ENCODE measurements at places on chromosomes 11 and 22.

DNA sequence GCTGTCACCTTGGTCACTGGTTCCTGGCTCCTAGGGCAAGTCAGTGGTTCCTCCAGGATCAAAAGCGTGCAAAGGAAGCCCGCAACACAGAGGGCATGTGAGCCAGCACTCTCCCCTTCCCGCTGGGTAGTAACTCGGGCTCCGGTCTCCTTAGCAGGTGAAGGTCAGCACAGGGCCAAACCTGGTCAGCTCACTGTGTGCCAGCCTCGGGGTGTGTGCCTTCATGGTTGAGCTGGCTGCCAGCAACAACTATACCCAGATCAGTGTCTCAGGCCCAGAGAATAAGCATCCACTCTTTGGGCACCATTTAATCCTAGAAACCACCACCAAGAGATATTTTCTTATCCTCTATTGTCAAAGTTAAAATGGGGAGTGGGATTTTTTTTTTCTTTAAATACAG is 16.1 kb upstream of the CCDC86 start:
- no peaks in the 10 kb centered on the region for H3K4me1 ChIP-seq
- H3K27ac ChIP-seq = no peak overlapping the region
- DNase-seq = no peak
- H3K36me3 ChIP-seq = no peaks in the 10 kb centered on the region
- no peak overlapping the region for H3K4me3 ChIP-seq
- peaks cover 45% of the 10 kb centered on the region for H3K27me3 ChIP-seq

GRCh38 chr11:32706985-32707741 is 87.3 kb downstream of the CCDC73 start:
- H3K27me3 ChIP-seq = peaks cover 3% of the 10 kb centered on the region
- H3K36me3 ChIP-seq = no peaks in the 10 kb centered on the region
- DNase-seq = peak; percentile 82
- H3K4me3 ChIP-seq = no peak overlapping the region

DNA sequence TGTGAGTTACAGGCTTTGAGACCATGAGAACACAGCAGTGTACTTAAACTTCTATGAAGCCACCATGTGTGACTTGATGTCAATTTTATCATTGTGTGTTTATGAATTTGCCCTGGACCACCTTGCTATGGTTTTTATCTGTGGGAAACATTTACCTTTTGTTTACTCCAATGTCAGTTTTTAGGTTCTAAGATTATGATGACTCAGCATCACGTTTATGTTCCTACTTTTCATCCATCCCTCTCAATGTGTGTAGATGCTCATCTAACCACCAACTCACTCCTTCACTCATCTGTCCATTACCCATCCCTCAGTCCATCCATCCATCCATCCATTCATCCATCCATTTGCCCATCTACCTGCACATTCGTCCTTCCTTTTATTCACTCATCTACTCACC is 338.8 kb downstream of the MIAT start:
- H3K27ac ChIP-seq = no peak overlapping the region
- no peaks in the 10 kb centered on the region for H3K36me3 ChIP-seq

DNA sequence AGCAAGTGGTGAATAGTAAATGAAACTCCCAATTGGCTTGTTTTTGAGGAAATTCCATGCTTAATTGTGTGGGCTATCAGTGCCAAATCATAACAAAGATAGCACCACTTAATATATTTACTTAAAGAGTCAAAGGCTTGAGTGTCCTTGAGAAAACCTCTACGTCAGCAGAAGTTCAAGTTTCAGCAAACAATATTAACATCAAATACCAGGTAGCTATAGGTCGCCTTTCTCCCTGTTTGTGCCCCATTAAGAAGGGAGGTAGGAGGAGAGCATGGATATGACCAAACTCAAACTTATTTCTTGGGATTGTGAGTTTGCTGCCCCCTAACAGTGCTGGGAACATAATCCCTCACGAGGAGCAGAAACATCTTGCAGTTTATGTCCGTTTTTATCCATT is 105.6 kb upstream of the SYN3 start:
- H3K27me3 ChIP-seq = no peaks in the 10 kb centered on the region
- DNase-seq = no peak
- H3K27ac ChIP-seq = no peak overlapping the region
- H3K36me3 ChIP-seq = no peaks in the 10 kb centered on the region

DNA sequence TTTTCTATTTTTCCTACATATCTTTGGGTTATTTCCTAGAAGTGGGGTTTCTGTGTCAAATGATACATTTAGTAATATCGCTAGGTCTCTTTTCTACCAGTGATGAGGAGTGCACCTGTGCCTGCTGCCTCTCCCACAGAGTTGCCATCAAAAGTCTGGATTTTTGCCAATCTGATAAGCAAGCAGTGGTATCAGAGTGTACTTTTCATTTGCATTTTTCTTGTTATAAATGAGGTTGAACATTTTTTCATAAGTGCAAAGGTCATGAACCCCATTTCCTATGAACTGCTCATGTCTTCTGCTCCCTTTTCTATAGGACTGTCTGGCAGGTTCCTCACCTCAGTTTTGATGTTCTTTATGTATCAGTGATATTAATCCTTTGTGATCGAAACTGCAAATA is 1.7 kb downstream of the TRPM5 start:
- H3K4me1 ChIP-seq = no peaks in the 10 kb centered on the region
- H3K4me3 ChIP-seq = no peak overlapping the region
- DNase-seq = no peak
- no peaks in the 10 kb centered on the region for H3K36me3 ChIP-seq

DNA sequence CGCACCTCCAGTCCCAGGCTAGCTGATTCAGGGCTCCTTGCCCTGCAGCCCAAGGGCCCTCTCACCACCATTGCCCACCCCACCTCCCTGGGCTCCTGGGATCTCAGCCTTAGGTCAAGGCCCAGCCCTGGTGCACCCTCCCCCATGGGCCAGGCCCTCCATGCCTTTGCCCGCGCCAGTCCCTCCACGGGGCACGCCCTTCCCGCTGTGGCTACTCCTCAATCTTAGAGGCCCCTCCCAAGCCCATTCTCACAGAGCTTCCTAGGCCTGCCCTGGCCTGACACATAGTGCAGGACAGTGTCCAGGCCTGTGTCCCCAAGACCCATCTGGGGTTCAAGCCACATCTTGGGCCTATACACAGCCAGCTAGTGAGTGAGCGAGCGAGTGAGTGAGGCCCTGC is 6.9 kb downstream of the GP1BB start:
- H3K4me3 ChIP-seq = no peak overlapping the region
- DNase-seq = no peak
- no peak overlapping the region for H3K27ac ChIP-seq
- no peaks in the 10 kb centered on the region for H3K4me1 ChIP-seq
- H3K36me3 ChIP-seq = no peaks in the 10 kb centered on the region
- H3K27me3 ChIP-seq = peaks cover 9% of the 10 kb centered on the region

GRCh38 chr11:66727282-66728037 is 1.6 kb downstream of the SPTBN2 start:
- DNase-seq = peak; percentile 11
- peaks cover 69% of the 10 kb centered on the region for H3K27me3 ChIP-seq
- H3K27ac ChIP-seq = no peak overlapping the region
- H3K4me1 ChIP-seq = 0 out of 2 replicates have a peak, but pooled peaks cover 2% of the 10 kb centered on the region
- no peaks in the 10 kb centered on the region for H3K36me3 ChIP-seq
- peak overlapping the region; percentile 39 for H3K4me3 ChIP-seq

DNA sequence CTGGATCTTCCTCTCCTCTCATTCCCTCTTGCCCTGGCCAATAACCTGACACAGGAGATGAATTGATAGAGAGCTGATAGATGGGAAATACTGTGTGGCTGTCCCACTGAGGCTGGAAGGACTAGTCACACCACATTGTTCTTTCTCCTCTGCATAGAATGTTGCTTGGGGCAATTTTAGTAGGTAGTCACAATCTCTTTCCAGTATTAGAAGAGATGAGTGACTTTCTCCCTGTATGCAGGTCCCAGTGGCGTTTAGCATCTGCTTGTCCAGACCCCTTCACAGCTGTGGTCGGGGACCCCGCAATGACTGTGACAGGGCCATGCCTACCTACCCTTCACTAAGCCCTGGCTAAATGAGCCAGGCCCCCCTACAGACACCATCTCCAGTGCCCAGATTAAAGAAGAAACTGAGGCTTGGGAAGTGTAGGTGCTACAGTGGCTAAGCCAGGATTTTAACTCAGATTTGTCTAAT is 24.0 kb upstream of the P2RY2 start:
- no peak overlapping the region for H3K27ac ChIP-seq
- DNase-seq = no peak
- H3K27me3 ChIP-seq = peaks cover 13% of the 10 kb centered on the region
- no peaks in the 10 kb centered on the region for H3K4me1 ChIP-seq
- no peaks in the 10 kb centered on the region for H3K36me3 ChIP-seq

DNA sequence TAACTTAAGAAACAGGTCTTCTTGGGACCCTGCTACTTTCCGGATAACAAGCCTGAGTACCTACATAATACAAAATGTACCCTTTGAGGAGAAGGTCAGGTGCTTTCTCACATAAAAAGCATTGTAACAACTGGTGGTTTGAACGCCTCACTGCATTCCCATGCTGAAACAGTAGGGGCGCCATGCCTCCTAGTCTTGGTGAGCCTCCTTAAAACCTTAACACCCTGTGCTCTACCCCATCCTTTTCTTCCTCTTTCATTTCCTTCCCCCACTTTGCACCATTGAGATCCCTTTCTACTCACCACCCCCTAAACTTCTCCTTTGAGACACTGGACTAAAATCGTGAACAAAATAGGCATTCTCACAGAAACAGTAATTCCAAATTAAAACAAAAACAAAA is 729.3 kb downstream of the NTM start:
- no peaks in the 10 kb centered on the region for H3K36me3 ChIP-seq
- no peaks in the 10 kb centered on the region for H3K27me3 ChIP-seq
- no peak for DNase-seq
- H3K4me3 ChIP-seq = no peak overlapping the region

GRCh38 chr11:59243633-59244032 is 30.9 kb upstream of the MPEG1 start:
- DNase-seq = peak; percentile 46
- no peak overlapping the region for H3K4me3 ChIP-seq
- H3K27ac ChIP-seq = no peak overlapping the region

DNA sequence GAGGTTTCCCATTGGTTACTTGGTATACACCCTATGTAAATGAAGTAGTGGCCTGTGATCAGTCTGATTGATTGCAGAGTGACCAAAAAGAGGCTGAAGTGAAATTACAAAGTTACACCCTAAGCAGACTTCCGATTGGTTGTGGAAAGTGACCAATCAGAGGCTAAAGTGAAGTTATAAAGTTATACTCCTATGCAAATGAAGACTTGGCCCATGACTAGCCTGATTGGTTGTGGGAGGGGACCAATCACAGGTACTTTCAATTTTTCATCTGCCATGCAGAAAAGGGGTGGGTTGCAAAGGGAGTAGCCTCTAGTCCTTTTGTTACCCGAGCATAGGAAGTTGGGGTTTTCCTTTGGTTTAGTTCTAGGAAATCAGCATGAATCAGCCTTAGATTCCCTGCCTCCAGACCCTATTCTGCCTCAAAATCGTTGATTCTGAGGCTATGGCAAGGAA is 18.1 kb upstream of the CSTF3 start:
- DNase-seq = no peak
- H3K27ac ChIP-seq = no peak overlapping the region
- no peaks in the 10 kb centered on the region for H3K27me3 ChIP-seq

- no peak overlapping the region for H3K27ac ChIP-seq
- H3K27me3 ChIP-seq = no peaks in the 10 kb centered on the region
- peaks cover 14% of the 10 kb centered on the region for H3K36me3 ChIP-seq
These were observed 44.9 kb downstream of the CD82 start for GRCh38 chr11:44610186-44610955.

- H3K27me3 ChIP-seq = no peaks in the 10 kb centered on the region
- H3K4me1 ChIP-seq = no peaks in the 10 kb centered on the region
- H3K27ac ChIP-seq = no peak overlapping the region
- no peaks in the 10 kb centered on the region for H3K36me3 ChIP-seq
- DNase-seq = peak; percentile 43
- no peak overlapping the region for H3K4me3 ChIP-seq
These were observed 175.2 kb downstream of the TMEM135 start for GRCh38 chr11:87212891-87213290.

GRCh38 chr11:33197915-33198727 is 36.8 kb upstream of the CSTF3 start:
- no peaks in the 10 kb centered on the region for H3K27me3 ChIP-seq
- H3K27ac ChIP-seq = no peak overlapping the region
- H3K36me3 ChIP-seq = no peaks in the 10 kb centered on the region
- no peak overlapping the region for H3K4me3 ChIP-seq
- DNase-seq = no peak

GRCh38 chr11:28621753-28622152 is 513.6 kb downstream of the METTL15 start:
- DNase-seq = peak; percentile 29
- no peak overlapping the region for H3K27ac ChIP-seq
- peaks cover 4% of the 10 kb centered on the region for H3K4me1 ChIP-seq
- H3K27me3 ChIP-seq = no peaks in the 10 kb centered on the region
- no peaks in the 10 kb centered on the region for H3K36me3 ChIP-seq
- H3K4me3 ChIP-seq = no peak overlapping the region

DNA sequence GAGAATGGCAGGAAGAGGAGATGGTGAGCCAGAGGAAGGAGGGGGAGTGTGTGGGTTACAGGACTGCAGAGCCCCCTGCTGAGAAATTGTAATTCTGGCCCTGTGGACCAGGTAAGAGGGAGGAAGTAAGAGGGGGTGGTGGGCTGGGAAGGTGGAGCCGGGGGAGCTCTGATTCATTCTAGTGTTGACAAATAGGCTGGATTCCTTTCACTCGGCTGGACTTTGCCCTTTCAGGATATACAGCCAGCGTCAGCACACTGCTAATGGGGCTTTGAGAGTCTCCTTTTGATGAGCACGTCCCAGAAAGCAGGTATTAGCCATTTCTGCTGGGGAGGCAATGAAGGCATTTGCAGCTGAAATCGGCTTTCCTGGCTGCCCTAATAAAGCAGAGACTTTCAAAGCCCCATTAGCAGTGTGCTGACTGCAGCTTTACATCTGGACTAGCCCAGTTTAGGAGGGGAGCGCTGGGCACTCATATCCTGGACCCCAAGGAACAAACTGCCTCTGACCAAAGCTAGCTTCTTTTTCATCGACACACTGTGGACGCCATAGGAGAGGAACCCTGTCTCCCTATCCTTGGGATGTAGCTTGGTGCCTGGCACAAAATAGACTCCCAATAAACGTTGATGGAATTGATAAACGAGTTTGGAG is 44.8 kb upstream of the CADM1 start:
- no peaks in the 10 kb centered on the region for H3K4me1 ChIP-seq
- H3K27ac ChIP-seq = no peak overlapping the region
- peaks cover 14% of the 10 kb centered on the region for H3K27me3 ChIP-seq
- H3K4me3 ChIP-seq = no peak overlapping the region
- no peaks in the 10 kb centered on the region for H3K36me3 ChIP-seq

GRCh38 chr22:28018461-28018927 is 99.4 kb upstream of the PITPNB start:
- no peak overlapping the region for H3K4me3 ChIP-seq
- H3K27me3 ChIP-seq = no peaks in the 10 kb centered on the region
- no peak for DNase-seq

- H3K4me1 ChIP-seq = peaks cover 11% of the 10 kb centered on the region
- H3K4me3 ChIP-seq = no peak overlapping the region
- H3K27me3 ChIP-seq = no peaks in the 10 kb centered on the region
- H3K27ac ChIP-seq = no peak overlapping the region
- DNase-seq = peak; percentile 57
- peaks cover 49% of the 10 kb centered on the region for H3K36me3 ChIP-seq
These were observed 23.5 kb downstream of the CERK start for GRCh38 chr22:46714550-46714949.

- no peak overlapping the region for H3K4me3 ChIP-seq
- H3K27ac ChIP-seq = no peak overlapping the region
- peaks cover 19% of the 10 kb centered on the region for H3K27me3 ChIP-seq
- no peaks in the 10 kb centered on the region for H3K4me1 ChIP-seq
These were observed 98.2 kb upstream of the PRR5 start for GRCh38 chr22:44603767-44604166.

- H3K27me3 ChIP-seq = no peaks in the 10 kb centered on the region
- H3K4me1 ChIP-seq = peaks cover 18% of the 10 kb centered on the region
- peak overlapping the region; percentile 63 for H3K27ac ChIP-seq
- H3K4me3 ChIP-seq = no peak overlapping the region
These were observed 12.1 kb upstream of the ADORA2A start for GRCh38 chr22:24414984-24415945.

Measured in IMR-90 (cell line).